Cerebellum (tissue), 4 donors: ENCODE measurements at places on chromosomes 4 and X. TPM values are rescaled to one million over a fixed set of nuclear protein-coding genes. Genes with fewer than 3 reads are reported as not detected.

- peak; percentile 87 for DNase-seq
These were observed 473 bp upstream of the CCNQ start for GRCh38 chrX:153599192-153600031.

DNA sequence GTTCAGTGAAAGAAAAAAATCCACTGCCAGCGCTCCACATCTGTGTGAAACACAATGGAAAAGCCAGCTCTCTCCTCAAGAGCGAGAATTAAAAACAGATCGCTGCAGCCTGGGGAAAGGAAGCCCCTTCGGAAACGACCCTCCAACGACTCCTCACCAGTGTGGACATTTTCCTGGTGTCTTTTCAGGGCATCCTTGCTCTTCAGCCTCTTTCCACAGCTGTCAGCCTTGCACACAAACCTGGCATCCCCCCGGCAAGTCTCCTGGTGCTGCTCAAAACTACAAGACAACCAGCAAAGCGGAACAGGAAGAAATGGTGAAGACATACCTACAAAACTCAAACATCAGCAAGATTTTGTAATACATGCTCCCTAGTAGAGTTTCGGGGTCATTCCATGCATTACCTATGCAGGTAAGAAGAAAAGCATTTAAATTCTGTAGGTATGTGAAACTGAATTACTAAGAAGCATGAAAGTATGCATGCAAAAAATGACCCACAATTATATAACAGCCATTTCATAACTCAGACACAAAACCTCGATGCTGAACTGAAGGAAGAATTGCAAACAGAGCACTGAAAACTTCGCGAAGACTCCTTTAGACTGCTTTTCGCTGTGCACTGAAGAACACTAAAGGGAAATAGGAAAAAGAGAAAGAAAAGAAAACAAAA, 106.1 kb downstream of the PRDM5 start:
- DNase-seq: no peak

- peak; percentile 29 for DNase-seq
These were observed 34.3 kb upstream of the CITED1 start for GRCh38 chrX:72340041-72340440.

DNA sequence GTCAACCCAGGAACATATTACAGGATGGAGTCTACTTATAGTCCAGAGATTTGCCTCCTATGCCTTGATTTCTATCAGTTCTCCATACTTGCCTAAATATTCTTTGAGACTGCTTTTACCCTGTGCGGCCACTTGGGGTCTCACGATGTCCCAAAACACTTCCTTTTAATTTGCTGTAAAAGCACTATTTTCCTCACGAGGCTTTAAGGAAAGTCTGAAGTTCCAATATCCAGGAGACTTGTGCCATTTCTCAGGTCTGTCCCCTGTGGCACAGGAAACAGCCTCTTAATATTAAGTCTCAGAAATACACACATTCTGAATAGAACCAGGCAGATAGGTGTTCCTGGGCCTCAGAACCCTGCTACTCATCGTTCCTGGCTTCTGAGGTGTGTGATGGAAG, 142.9 kb downstream of the TMEM164 start:
- peak; percentile 9 for DNase-seq

DNA sequence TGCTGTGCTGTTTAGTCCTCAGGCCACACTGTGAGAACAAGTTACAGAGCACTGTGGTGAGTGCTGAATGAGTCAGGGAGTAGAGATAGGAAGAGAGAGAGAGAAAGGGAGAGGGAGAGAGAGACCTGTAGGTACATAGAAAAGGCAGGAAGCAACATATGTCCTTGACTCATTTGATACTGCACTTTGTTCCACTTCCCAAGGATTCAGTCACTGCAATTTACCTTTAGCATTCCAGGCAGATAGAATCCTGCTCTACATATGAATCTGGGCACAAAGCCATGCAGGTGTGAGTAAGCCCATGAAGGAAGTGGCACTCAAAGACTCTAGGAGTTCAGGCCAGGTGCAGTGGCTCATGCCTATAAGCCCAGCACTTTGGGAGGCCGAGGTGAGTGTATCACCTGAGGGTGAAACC, 1.0 kb upstream of the DAPP1 start:
- DNase-seq: no peak

- DNase-seq: no peak
These were observed 470.0 kb upstream of the INTU start for GRCh38 chr4:127162741-127163140.

DNA sequence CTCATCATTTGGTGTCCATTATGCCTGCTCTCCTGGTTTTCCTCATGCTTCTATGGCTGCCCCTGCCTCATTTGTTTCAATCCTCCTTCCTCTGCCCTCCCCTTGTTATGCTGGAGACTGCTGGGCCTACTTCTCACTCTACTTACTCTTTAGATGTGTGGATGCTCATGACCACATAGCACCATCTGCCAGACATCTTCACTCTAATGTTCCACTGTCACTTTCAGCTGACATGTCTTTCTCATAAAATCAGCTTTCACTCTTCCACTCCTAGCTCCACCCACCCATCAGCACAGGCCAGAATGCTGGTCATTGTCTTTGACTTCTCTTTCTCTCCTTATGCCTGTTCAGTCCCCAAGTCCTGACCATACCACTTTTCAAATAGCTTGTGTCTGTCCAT, 86.8 kb downstream of the REPS2 start:
- DNase-seq: no peak

- DNase-seq: no peak
These were observed 20.4 kb upstream of the NPY2R start for GRCh38 chr4:155187989-155188388.

GRCh38 chr4:94931626-94932025, 173.9 kb downstream of the BMPR1B start:
- DNase-seq: no peak

GRCh38 chr4:154584259-154584658, 6.3 kb downstream of the FGA start:
- DNase-seq: no peak

GRCh38 chrX:78517124-78517523, 142.0 kb downstream of the RTL3 start:
- no peak for DNase-seq

DNA sequence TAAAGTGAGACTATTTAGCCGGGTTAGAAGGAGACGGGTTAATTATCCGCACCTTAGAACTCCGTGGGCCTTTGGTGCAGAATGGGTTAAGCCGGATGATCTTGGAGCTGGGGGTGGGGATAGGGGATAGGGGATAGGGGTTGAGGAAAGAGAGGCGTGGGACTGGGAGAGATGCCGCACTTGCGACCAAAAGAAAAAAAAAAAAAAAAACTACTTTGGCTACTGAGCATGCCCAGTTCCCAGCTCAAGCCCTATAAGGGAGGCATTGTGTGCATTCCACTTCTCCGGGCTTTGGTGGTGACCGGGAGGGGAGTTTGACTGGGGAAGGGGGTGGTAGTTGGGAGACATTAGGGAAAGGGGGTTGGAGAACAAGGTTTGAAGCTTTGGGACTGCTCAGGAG, at the start of gene SLITRK4:
TSS of gene SLITRK4 (minus strand) at position 187 of the 400 bp plus-strand sequence. CDS start 4,993 bp downstream, outside the sequence.
- peak; percentile 57 for DNase-seq

DNA sequence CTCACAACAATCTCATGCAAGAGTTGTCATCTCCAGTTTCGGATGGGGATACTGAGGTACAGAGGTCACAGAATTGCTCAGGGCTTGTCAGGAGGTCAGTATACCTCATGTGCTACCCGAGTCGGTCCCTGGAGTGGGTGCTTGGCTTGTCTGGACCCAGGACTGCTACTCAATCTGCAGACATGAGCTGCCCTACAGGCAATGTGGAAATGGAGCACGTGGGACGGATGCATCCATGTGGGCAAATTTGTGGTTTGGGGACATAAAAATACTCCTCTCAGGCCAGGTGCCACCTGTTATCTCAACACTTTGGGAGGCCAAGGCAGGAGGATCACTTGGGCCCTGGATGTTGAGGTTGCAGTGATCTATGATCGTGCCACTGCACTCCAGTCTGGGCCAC, 15.8 kb downstream of the USP11 start:
- no peak for DNase-seq

DNA sequence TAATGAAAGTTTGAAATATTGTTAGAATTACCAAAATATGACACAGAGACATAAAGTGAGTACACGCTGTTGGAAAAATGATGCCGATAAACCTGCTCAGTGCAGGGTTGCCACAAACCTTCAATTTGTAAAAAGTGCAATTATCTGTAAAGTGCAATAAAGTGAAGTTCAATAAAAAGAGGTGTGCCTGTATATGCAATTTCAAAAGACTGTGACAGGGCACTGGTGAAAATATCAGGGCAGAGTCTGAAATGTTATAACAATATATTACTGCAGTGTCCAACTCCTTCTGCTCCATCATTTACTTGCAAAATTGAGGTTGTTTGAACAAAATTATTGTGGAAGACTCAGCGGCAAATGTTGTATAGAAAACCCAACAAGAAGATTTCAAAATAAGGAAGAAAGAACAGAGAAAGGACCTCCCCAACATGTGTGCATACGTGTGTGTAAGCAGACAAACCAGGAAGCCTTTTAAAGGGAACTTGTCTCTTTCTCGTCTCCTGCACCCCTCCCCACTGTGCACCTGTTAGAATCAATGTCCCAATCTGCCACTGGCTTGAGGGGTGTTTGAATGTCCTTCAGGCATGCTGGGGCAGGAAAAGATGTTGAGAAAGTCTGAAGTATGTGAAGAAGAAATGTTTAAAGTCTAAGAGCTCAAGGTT, 96.2 kb downstream of the MAOB start:
- DNase-seq: no peak

DNA sequence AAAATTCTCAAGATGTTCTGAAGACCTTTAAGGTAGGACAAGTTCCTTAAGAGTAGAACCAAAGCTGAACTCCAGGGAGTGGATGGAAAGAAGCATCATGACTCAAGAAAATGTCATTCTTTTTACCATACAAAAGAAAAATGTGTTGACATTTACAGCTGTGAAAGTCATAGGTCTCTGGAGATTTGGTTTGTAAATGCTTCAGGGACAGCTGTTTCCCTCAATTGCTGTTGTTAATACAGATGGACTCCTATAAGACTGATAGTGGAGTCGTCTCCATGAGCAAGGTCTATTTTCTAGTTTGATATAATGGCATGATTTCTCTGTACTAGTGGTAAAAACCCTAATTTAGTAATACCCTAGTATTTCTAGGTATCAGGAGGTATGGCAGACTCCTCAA, 101.7 kb downstream of the PHOX2B start:
- DNase-seq: no peak

DNA sequence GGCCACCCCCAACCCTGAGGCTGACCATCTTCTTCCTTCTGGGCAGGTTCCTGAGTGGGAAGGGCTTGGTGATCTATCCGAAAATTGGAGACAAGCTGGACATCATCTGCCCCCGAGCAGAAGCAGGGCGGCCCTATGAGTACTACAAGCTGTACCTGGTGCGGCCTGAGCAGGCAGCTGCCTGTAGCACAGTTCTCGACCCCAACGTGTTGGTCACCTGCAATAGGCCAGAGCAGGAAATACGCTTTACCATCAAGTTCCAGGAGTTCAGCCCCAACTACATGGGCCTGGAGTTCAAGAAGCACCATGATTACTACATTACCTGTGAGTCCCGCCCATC, 9.7 kb downstream of the EFNB1 start:
- DNase-seq: no peak

DNA sequence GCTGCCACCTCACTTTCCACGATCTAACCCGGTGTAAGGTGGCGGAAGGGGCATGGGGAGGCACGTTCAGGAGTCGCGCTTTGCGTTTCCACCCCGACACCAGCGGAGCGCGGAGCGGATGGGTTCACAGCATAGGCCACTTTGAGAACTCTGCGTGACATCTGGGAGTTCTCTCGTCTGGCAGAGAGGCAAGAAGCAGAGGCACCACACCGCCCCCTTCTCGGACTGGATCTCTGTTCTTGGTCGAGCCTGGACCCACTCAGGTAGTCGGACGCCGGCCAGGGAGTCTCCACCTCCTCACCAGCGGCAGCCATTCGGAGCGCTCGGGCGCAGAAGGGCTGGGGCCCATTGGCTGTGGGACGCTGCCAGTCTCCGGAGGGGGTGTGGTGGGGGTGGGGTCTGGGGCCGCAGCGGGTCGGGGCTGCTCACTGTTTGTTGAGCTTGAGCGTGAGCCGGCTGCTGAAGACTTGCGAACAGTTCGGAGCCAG, at the start of gene DACH2:
TSS of gene DACH2 (plus strand) at position 428 of the 488 bp plus-strand sequence.
- peak; percentile 10 for DNase-seq

- DNase-seq: no peak
These were observed 95.4 kb downstream of the PTTG2 start for GRCh38 chr4:38055566-38055965.

Gene ADRA2C
- total RNA-seq: 5.3 TPM

Gene GJB1
- total RNA-seq: not detected

Gene LUZP4
- total RNA-seq: not detected

Gene RIPPLY1
- not detected for total RNA-seq

Gene PLXNA3
- total RNA-seq: 28.2 TPM

Gene TCEAL6
- 3.0 TPM for total RNA-seq

Gene P2RY10
- total RNA-seq: not detected

Gene NOCT
- 17.2 TPM for total RNA-seq

Gene SFRP2
- total RNA-seq: 3.7 TPM

Gene PHOX2B
- 0.18 TPM for total RNA-seq
